Activated B cell treated with CpG ODN at 0.5 μM for 24 hours (primary cell): ENCODE measurements at places on chromosomes 2 and 18. TPM values are rescaled to one million over a fixed set of nuclear protein-coding genes. Genes with fewer than 3 reads are reported as not detected.

DNA sequence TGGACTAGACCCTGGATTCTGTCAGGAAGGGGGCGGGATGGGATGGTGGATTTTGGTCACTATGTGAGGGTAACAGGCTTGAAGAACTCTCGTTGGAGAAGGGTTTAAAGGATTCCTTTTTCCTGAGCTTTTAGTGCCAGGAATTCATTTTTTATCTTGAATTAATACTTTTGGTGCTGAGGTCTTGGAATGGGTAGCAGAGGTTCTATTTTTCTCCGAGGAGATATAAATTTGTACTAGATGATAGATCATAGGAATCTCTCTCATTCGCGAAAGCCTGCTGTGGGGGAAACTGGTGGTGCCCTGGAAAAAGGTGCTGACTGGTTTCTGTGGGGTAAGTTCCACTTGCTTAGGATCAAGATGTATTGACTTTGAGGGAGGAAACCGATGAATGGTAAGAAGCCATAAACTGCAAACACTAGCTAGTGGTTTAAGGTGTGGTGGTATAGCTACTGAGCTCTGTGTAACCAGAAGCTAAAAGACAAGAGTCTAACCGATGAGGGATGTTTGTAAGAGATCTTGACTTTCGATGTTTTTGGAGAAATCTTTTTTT is 706 bp downstream of the AGPS start:
- DNase-seq = no peak

FAM110C gene
- total RNA-seq = 0.18 TPM in 1 of 2 replicates, not detected in the other

DNA sequence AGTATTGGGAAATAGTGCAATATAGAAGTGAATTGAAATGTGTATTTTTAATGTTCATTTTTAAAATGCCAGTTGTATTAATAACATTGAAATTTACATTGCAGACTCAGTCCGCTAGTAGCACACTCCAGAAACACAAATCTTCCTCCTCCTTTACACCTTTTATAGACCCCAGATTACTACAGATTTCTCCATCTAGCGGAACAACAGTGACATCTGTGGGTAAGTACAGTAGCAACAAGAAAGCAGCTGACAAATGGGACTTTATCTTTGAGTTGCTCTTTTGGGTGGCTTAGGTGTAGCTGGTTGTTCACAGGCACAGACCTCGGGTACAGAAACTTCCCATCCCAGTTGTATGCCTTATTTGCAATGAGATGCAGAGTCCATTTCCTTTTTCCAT is 118.2 kb upstream of the IL1R2 start:
- DNase-seq = no peak

GRCh38 chr18:11000071-11000470 is 149.3 kb downstream of the PIEZO2 start:
- DNase-seq = no peak

MAPK4 gene
- not detected in 2 replicates for total RNA-seq

NR4A2 gene
- 6.7 and 7.5 TPM in 2 replicates for total RNA-seq

COLEC11 gene
- total RNA-seq = not detected in 2 replicates

GRCh38 chr2:176769021-176769420 is 443.6 kb upstream of the HNRNPA3 start:
- DNase-seq = no peak

PLGLB1 gene
- 5.5 and 8.3 TPM in 2 replicates for total RNA-seq

- no peak for DNase-seq
These were observed 26.6 kb downstream of the FAHD2B start for GRCh38 chr2:97068074-97068473.

DNA sequence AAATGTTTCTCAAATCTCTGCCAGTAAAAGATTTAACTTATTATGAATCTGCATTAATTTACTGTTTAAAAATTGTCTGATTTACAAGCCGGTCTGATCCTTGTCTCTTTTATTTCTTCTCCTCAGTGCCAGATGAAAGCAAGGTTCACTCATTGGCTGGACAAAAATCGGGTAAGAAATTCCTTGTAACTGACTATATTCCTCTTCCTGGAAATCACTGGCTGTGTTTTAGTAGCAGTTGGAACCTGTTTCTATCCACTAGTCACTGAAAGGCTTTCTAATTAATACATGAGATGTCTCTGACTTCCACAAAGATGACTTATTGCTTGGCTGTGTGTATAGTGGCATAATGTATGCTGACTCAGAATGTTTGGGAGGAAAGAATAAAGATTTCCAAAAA is 436.6 kb upstream of the NRP2 start:
- no peak for DNase-seq

GRCh38 chr2:144847347-144848080 is 327.6 kb upstream of the ZEB2 start:
- DNase-seq = no peak

DNA sequence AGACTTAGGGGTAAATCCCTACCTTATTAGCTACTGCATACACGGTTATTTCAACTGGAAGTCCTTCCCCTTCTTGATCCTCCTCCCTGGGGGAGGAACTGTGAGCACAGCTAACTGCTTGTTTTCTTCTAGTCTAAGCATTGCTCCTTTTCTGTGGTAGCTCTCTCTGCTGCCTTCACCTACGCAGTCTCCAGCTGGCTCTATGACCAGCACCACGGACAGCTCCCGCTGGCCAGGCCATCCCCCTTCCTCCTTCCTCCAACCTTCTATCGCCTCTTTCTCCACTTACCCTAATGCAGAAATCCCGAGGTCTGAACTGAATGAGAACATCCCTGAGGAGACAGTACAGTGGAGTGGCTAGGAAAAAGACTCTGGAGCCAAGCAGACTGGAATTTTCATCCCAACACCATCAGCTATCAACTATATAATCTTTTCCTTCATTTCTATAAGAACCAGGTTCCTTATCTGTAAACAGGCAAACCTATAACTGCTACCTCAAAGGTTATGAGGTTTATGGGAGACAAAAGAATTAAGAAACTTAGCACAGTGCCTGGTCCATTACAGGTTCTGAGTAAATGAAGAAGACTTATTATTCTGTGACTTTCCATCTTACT is 4.7 kb upstream of the CFAP65 start:
- no peak for DNase-seq

GRCh38 chr18:34322365-34323289 is 97.9 kb upstream of the NOL4 start:
- DNase-seq = no peak

VSNL1 gene
- not detected in 2 replicates for total RNA-seq

DNAJC27 gene
- 9.0 and 9.7 TPM in 2 replicates for total RNA-seq

DNA sequence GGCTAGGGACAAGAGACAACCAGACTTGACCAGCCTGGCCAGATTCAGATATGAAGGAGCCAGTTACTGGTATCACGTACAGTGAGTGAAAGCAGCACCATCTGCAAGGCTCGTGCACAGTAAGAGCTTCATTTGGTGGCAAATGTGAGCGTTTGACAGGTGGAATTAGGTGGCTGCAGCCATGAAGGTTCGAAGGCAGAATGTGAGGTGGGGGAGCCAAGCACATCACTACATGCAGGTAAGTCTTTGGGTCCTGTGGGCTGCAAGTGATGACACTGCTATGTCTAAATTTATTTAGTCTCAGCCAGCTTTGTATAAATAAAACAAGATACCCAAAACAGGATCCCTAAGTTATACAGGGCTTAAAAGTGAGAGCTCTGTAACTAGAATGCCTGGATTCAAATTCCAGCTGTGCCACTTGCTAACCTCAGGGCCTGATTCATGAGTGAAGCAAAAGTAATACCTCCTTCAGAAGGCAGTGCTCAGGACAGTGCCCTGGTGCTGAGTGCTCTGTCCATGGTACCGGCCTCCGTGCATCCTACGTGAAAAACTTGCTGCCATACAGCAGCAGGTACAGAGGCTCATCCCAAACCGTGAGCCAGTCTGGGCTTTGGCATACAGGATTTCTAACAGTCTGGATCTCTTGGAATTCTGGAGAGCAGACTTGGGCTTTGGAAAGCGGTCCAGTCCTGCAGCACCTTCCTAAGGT is 18.6 kb downstream of the DDX18 start:
- no peak for DNase-seq

DNA sequence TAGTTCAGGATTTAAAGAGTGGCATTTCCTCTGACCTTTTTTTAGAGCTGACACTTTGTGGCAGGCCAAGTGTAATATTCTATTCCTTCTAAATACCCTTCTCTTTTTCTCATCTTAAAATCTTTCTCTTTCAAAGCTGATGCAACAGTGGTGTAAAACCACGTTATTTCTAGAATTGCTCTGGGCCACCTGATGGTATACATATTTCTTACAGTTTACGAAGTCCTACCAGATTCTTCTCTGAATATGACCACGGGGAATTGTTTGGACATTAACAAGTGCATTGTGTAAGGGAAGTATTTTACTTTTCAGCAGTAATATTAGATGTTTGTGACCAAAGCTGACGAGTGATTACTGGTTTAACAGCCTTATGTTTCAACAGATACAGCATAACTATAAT is 109.9 kb downstream of the PTPRM start:
- DNase-seq = no peak

- no peak for DNase-seq
These were observed 66.6 kb upstream of the ID2 start for GRCh38 chr2:8615252-8615575.
